Pericardium fibroblast (primary cell): ENCODE measurements at places on chromosomes 1 and 21. TPM values are rescaled to one million over a fixed set of nuclear protein-coding genes. Genes with fewer than 3 reads are reported as not detected.

CFHR3 gene
- not detected in 2 replicates for total RNA-seq

OPTC gene
- not detected in 2 replicates for total RNA-seq

RBM11 gene
- total RNA-seq, result 0.77 TPM in 1 of 2 replicates, not detected in the other

SERTAD4 gene
- 0.60 and 1.9 TPM in 2 replicates for total RNA-seq

RCSD1 gene
- 1.7 and 8.5 TPM in 2 replicates for total RNA-seq

ACBD6 gene
- total RNA-seq, result 50.4 and 55.7 TPM in 2 replicates

SF3B4 gene
- total RNA-seq, result 6.7 and 8.3 TPM in 2 replicates

TNFSF4 gene
- 1.1 and 1.4 TPM in 2 replicates for total RNA-seq

SYPL2 gene
- total RNA-seq, result 0.23 and 1.4 TPM in 2 replicates

FCGR1A gene
- not detected in 2 replicates for total RNA-seq

ADAMTS4 gene
- total RNA-seq, result 1.8 and 3.4 TPM in 2 replicates

TDRD10 gene
- not detected in 2 replicates for total RNA-seq

HP1BP3 gene
- total RNA-seq, result 107 and 115 TPM in 2 replicates

IL20 gene
- not detected in 2 replicates for total RNA-seq

CRYBG2 gene
- not detected in 2 replicates for total RNA-seq

FAM151A gene
- total RNA-seq, result not detected in 2 replicates

CHIT1 gene
- total RNA-seq, result not detected in 2 replicates

NFIA gene
- 22.7 and 36.8 TPM in 2 replicates for total RNA-seq
